Iris pigment epithelial cell (primary cell): ENCODE measurements at places on chromosomes 16 and 17.

- DNase-seq, result peak; percentile 94
Observed at GRCh38 chr16:86664522-86665318, 86.4 kb downstream of the FOXL1 start.

DNA sequence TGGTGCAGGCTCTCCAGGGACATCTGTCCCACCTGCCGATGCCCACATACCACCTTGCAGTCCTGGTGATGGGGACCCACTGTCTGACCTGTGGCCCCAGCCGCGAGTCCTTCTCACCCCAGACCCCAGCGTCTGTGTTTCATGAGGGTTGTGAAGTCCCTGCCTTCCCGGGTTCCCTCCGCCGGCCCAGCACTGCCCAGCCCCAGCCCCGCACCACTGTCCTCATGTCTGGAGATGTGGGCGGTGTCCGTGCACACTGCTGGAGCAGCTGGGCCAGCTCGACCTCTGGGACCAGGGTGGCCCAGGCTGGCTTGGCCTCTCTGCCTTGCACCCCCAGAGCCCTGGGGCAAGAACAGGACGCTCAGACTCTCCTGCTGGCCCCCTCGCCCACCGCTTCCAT lies 199.5 kb upstream of the CIBAR2 start:
- DNase-seq, result no peak

- DNase-seq, result no peak
Observed at GRCh38 chr17:69684251-69684650, 269.8 kb downstream of the MAP2K6 start.

- DNase-seq, result no peak
Observed at GRCh38 chr17:7711051-7711755, 6.2 kb downstream of the EFNB3 start.

GRCh38 chr16:19186408-19186807 lies 18.4 kb downstream of the SYT17 start:
- no peak for DNase-seq

DNA sequence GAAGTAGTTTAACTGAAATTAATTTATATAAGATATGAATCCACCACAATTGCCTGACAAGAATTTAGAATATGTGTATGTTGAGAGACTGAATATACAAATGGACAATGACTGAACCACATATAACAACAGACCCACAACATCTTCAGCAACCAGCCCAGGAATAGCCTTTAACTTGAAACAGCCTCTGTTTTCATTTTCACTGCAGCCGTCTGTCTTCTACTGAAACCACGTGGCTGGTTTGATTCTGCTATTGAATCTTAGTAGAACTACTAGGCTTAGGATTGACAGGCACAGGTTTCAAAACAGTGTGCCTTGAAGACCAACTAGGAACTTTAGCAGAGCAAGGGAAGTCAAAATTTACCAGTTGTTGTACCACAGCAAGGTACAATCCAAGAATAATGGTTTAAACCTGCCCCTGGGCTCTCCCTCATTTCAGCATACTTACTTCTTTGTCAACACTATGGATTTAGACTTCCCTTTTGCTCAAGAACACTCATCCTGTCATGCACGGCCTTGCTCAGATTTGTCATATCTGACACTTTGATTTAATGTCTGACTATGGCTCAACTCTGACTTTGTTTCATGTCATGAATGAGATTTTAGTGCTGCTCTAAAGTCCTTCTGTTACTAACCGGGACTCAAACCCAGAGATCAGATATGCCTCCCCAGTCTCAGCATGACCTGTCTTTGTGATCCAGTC lies 355.0 kb downstream of the KIF2B start:
- no peak for DNase-seq

DNA sequence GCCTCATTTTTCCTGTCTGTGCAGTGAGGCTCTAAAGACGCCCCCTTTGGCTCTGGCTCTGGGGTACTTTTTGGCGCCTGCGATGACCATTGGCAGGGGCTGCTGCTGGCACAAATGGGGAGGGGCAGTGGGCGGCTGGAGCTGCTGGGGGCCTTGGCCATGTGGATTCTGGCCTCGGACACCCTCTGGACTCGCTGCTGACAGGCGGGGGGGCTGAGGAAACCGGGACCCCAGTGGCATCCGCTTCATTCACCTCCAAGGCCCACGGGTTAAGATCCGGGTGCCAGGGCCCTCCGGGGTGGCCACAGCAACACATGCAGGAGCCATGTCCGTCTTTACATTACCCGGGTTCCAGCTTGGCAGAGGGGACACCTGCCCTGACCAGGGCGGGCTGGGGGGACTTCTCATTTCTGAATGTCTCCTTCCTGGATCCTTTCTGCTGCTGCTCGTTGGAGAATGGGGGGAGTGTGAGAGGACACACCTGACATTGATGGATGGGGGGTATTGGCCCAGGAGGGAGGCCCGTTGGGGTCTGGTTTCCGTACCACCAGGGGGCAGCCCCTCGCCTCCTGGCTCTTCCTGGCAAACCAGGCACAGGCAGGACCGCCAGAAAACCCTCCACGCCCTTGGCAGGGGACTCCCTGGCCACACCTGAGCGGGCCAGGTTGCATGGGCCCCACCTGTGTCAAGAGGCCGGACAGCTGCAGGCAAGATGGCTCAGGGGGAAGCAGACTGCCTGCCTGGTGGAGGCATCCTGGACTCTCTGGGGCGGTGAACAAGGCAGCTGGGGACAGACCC lies 21.8 kb downstream of the GSE1 start:
- no peak for DNase-seq

DNA sequence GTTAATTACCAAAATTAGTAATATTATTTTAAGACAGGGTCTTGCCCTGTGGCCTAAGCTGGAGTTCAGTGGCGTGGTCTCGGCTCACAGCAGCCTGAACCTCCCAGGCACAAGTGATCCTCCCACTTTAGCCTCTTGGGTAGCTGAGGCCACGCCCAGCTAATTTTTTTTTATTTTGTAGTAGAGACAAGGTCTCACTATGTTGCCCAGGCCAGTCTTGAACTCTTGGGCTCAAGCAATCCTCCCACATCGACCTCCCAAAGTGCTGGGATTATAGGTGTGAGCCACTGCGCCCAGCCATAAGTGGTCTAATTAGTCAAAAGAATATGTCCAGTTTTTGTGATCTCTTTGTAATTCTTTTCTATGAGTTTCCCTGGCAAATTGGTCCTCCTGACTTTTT lies 12.0 kb upstream of the CFDP1 start:
- no peak for DNase-seq

- DNase-seq, result no peak
Observed at GRCh38 chr16:14151256-14152030, 80.3 kb downstream of the MRTFB start.

- no peak for DNase-seq
Observed at GRCh38 chr17:57521606-57522005, 223.5 kb downstream of the CCDC182 start.

DNA sequence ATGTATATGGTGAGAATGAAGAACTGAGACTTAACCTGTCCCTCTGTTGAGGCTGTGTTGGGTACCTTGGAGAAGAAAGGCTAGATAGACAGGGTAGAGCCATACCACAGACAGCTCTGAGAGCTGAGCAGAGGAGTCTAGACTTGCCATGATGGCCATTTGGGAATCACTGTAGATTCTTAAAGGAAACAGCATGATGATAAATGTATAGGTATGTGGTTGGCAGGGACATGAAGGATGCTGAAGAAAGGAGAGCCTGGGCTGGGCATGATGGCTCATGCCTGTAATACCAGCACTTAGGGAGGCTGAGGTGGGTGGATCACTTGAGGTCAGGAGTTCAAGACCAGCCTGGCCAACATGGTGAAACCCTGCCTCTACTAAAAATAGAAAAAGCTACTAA lies 114.4 kb upstream of the HAS3 start:
- DNase-seq, result no peak

DNA sequence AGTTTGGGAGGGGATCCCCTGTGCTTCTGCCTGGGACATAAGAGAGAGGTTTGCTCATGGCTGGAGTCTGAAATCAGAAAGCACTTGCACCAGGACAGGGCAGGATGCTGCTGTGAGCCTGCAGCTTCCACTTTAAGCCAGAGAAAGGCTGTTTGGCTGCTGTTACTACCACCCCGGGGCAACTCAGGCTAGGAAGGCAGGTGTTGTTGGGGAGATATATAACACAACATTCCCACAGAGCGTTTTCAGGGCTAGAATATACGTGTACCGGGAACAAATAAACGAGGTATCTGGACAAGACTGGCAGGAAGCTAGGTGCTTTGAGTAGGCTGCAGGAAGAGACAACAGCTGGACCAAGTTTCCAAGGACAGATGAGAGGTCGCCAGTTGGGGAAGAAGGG lies 313.3 kb upstream of the CCL2 start:
- DNase-seq, result no peak

DNA sequence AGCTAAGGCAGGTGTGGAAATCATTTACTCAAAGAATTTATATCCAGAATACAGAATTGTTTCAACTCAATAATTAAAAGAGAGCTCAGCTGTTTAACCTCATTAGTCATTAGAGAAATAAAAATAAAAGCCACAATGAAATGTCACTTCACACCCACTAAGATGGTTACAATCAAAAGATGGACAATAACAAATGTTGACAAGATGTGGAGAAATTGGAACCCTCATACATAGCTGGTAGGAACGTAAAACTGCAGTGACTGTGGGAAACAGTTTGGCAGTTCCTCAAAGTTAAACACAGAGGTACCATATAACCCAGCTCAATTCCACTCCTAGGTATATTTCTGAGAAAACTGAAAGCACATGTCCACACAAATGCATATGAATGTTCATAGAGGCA lies 49.8 kb downstream of the NDEL1 start:
- DNase-seq, result no peak

DNA sequence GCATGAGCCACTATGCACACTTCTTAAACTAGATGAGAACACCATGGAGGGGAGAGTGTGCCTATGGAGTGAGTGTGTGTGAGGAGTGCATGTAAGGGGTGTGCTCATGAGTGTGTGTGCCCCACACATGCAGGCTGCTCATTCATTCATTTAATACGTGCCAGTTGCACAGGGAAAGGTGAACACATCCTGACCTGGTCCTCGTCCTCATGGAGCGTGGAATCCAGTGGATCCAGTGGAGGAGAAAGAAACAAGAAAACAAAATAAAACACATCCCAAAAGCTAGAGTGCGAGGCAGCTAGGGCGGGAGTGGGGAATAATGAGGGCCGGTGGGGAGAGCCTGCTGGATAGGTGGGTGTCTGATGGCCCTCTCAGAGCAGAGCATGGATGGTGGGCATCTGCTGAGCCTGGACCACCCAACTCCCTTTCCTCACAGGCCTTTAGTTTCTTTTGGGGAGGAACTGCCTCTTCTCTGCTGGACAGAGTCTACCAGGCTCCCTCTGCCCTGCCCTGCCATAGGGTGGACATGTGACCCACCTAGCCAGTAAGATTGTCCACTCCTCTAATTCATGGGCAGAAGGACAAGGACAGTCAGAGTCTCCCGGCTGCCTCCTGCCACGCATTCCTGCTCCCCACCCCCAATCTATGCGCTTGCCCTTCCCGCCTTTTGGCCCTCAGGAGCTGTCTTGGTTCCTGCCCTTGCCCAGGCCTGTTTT lies 204.3 kb downstream of the RAB11FIP4 start:
- no peak for DNase-seq

GRCh38 chr16:1468426-1468810 lies 6.4 kb downstream of the CLCN7 start:
- no peak for DNase-seq

DNA sequence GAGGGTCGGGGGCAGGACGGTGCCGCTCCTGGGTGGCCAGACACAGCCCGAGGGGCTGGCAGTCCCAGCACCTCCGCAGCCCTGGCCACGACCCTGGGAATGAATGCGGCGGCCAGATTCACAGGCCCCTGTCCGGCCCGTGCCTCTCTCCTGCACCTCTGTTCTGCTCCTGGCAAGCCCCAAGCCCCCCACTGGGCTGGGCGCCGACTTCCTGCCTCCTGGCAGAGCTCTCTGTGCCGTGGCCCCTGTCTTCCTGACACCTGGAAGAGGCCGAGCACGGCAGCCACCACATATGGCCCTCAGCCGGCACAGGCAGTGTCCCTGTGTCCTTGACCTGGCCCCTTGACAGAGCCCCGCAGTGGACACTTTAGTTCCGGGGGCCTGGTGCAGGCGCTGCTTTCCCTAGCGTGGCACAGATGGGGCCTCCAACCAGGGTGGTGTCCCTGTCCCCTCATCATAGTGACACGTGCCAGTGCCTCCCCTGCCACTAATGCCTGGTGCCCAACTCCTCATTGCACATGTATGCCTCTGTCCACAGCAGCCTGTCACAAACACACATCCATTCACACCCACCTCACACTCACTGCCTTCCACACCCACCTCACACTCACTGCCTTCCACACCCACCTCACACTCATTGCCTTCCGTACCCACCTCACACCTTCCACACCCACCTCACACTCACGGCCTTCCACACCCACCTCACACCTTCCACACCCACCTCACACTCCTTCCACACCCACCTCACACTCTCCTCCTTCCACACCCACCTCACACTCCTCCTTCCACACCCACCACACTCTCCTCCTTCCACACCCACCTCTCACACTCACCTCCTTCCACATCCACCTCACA lies 110.6 kb upstream of the PLCG2 start:
- no peak for DNase-seq

DNA sequence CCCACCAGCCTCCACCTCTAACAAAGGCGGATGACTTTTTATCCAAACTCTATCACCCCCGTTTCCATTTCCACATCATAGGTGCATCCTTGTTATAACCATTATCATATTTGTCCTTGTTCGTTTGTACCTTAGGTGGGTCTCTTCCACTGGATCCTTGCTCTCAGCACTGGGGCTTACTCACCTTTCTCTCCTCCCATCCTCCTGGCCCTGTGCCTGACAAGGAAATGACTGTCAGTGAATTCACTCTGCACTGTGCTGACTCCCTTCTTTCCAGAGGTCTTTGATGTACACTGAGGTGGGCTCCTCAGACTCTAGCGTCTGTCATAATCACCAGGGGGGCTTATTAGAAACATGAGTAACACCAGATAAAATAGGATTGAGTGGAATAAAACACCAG lies 3.1 kb downstream of the GSG1L2 start:
- no peak for DNase-seq

GRCh38 chr17:64492481-64493109 lies 4.3 kb downstream of the POLG2 start:
- DNase-seq, result peak; percentile 36

DNA sequence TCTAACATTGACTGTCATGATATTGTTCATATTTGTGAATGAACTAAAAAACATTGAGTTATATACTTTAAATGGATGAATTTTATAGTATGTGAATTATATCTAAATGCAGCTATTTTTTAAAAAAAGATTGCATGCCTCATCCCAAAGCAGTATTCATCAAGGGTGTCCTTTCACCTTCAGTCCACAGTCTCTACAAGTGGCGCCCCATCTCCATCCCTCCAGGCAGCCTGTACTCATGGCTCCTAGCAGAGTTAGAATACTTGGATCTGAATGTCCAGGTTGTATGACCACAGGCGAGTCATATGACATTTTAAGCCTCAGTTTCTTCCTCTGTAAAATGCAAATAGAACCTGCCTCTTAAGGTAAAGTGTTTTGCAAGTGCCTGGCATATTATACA lies 69.8 kb downstream of the TMEM100 start:
- DNase-seq, result no peak

DNA sequence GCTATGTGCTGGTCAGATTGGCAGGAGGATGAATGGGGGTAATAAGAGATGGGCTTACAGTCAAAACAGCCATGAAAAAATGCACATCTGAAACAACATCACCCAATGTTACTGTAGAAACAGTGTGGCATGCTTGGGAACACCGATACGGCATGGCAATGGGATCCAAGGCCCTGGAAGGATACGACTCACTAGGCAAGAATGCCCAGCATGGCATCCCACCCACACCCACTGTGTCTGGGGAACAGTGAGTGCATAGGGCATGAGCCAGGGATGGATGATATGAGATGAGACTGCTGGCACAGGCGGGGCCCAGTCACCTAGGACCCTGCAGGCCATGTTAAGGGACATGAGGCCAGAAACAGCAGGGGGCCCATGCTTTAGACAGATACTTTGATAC lies 11.5 kb downstream of the TRIM25 start:
- DNase-seq, result peak; percentile 36

- no peak for DNase-seq
Observed at GRCh38 chr16:86046667-86047270, 147.8 kb downstream of the IRF8 start.
